Foreskin melanocyte (primary cell): ENCODE measurements at places on chromosomes 2 and 18.

GRCh38 chr2:233519787-233520611 lies 46.6 kb downstream of the USP40 start:
- no peak for DNase-seq

DNA sequence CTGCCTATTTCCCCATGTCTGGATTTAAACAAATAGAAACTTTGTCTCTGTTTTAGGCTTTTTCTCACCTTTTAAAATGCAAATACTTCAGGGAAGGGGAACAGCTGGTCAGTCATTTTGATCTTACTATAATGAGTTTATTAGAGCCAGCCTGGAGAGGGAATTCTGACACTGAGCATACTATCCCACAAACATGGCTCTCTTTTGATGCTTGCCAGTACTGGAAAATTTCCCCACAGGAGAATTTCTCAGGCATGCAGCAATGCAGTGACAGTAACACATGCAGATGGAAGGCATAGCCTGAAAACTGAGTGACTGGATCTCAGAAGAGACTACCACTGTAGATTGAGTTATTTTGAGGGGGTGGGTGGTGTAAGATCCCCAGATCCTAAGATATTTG lies 974.3 kb upstream of the CELF4 start:
- DNase-seq = no peak

DNA sequence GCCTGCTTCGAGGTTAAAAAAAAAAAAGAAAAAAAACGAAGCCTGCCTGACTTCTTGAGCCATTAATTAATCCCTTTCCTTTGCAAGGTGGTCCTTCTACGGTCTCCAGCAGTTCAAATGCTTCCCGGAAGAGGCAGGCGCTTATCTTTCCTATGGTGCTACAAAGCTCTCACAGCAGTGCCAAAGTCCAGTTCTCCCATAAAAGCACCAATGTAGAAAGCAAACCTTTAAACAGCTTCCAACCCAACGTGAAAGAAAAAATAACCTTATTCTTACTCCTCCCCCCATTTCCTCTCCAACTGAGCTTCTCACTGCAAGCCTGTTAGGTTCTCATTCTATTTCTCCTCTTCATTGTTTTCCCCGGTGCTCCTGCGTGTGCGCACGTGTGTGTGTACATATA lies 317.4 kb upstream of the SOX11 start:
- no peak for DNase-seq

DNA sequence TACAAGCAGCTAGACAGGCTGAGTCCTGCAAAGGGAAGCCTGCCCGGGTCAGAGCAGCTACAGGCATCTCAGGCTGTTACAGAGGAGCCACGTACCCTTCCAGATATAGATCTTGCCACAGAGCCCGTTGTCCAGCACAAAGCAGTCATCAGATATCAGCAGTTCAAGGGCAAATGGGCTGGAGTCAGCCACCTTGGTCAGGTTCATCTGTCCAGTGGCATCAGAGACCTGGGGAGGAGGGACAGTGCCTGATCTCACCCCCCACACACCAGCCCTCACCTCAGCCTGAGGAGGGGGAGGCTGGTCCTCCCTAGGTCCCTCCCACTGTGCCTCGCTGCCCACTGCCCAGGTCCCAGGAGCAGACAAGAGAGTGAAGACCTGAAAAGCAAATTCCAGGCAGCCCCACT lies 12.2 kb downstream of the CAPG start:
- no peak for DNase-seq

GRCh38 chr2:29246383-29247300 lies 131.4 kb downstream of the CLIP4 start:
- no peak for DNase-seq
